ENCODE measurements at places on chromosomes 5 and 9. TPM values are rescaled to one million over a fixed set of nuclear protein-coding genes. Genes with fewer than 3 reads are reported as not detected.

DNA sequence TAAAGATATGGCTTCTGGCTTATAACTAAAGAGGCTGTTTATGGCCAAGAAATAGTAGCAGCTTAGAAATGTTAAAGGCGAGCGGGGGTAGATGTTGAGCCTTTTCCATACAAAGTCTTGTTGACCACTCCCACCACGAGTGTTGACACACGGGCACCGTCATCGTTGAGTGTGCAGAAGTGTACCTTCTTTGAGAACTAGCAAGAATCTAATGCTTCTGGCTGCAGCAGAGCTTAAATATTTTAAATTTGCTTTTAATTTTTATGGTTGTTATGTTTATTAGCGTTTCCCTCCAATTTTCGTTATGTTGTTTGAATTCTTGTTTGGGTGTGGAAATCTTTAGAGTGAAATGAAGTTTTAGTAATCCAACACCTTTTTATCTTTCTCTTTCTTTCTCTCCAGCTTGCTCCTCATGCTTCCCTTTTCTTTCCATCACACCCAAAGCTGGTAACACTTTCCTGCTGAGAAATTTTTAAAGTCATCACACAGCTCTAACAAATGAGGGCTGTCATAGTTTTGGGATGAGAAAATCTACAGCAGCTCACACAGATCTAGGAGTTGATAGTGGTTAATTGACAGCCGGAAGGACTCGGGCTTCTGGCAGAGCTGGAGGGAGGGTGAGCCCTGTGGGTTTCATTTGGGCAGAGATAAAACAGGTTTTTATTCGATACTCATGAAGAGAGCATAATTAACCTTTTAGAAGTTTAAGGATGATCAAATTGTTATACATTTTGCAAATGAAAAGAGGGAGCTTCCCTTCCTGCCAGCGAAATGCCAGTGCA, 120.1 kb upstream of the ZNF608 start:
- DNase-seq: no peak

DNA sequence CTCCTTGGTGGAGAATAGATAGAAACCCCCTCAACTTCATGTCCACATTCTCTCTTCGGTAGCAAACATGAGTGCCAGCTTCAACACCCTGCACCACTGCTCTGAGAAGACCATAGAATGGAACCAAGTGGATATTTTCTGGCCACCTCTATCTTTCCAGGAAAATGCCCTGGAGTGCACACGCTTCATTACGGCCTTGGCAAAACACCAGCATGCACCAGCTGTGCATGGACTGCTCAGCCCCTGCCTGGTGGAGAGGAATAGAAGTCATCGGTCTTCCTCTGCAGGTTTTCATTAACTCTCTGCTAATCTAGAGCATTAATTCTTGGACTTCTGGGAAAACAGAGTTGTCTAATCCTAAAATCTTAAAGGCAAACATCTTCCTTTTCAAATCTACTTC, 211.6 kb upstream of the TMEM161B start:
- DNase-seq: no peak

GRCh38 chr5:18202164-18202563, 567.9 kb downstream of the TAF11L14 start:
- no peak for DNase-seq

Gene PCSK1
- not detected for polyA plus RNA-seq

DNA sequence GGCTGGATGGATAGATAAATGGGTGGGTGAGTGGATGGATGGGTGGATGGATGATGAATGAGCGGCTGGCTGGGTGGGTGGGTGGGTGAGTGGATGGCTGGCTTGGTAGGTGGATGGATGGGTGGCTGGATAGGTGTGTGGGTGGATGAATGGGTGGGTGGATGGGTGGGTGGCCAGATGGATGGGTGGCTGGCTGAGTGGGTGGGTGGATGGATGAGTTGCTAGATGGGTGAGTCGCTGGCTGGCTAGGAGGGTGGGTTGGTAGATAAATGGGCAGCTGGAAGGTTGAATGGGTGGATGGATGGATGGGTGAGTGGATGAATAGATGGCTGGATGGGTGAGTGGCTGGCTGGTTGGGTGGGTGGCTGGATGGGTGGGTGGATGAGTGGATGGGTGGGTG, 27.9 kb upstream of the CEP72 start:
- DNase-seq: no peak

GRCh38 chr5:53779541-53779981, 219.1 kb downstream of the NDUFS4 start:
- DNase-seq: peak; percentile 73

Gene PCDHGB2
- 2.4 TPM for polyA plus RNA-seq

Gene ADAMTS16
- polyA plus RNA-seq: 0.09 TPM

DNA sequence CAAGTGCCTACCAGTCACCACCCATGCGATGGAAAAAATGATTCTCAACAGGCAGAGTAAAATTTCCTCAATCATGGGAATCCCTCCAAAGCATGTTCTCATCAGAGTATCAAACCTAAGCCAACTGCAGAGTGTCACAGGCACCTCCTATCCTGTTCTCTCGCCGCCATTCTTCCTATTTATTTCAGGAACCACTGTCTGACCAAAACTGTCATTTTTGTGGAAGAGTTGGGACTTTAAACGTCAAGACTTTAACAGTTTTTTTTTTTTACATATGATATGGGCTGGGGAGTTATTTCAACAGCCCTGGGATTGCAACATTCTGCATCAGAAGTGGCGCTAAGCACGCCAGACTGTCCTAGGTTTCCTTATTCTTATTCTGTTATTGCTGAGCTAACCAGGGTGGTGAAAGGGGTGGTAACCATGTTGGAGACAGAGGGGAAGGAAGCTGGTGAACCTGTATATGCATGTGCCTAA, 29.5 kb downstream of the PFDN1 start:
- peak; percentile 34 for DNase-seq

DNA sequence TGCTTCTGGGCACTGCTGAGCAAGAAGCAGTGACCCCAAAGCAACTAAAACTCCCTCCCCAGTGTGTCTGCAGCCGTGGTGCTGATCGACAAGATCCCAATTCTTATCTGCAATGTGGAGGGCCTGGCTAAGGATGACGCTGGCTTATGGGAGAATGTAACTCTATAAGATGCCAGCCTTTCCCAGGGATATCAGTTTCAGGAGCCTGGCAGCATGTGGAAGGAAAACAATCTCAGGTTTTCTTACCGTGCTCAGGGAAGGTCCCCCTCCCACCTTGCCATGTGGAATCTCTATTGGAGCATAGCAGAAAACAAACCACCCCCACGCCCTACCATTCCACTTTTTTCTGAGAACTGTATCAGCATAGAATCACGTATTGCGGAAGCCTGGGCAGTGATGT, 87.7 kb upstream of the PTPN3 start:
- DNase-seq: no peak

Gene NR2F1-AS1
- polyA plus RNA-seq: 12.8 TPM

DNA sequence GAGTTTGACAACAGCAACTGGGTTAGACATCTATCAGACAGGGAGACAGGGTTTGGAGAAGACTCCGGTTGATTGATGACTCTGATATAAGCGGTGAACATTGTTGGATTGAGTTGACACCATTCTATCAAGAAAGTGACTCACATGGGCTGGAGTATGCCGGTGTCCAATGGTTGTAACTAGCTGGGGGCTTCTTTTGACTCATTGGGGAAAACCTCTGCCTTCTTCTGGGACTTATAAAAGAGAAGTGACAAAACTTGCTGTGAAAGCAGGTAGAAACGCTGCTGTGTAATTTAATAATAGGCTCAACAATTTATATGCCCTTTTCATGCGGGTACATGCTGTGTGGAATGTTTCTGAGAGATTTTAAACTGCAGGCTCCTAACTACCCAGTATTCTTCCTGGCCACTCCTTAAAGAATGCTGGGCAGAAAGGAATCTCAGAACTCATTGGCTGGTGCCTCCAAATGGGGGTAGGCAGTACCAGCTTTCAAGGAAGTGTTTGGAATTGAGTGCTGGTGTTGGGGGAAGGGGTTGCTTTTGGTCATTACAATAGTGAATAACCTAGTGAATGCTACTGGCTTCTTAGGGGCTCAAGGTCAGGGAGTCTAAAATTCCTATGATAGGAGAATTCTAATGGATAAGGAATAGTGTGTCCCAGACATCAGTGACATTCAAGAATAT, 43.9 kb downstream of the FYB1 start:
- DNase-seq: no peak

GRCh38 chr5:42751044-42751443, 5.6 kb upstream of the CCDC152 start:
- no peak for DNase-seq
